MCF 10A (cell line): ENCODE measurements at places on chromosomes 3 and 15. TPM values are rescaled to one million over a fixed set of nuclear protein-coding genes. Genes with fewer than 3 reads are reported as not detected.

- no peaks in the 10 kb centered on the region for H3K36me3 ChIP-seq
- DNase-seq = peak; percentile 8
- H3K27me3 ChIP-seq = no peaks in the 10 kb centered on the region
These were observed 70.2 kb downstream of the EFCAB12 start for GRCh38 chr3:129358177-129358771.

- H3K4me3 ChIP-seq = no peak overlapping the region
- H3K27ac ChIP-seq = peak overlapping the region; percentile 39
- peak; percentile 65 for DNase-seq
- no peaks in the 10 kb centered on the region for H3K36me3 ChIP-seq
- no peaks in the 10 kb centered on the region for H3K27me3 ChIP-seq
These were observed 335.9 kb upstream of the SLCO3A1 start for GRCh38 chr15:91517491-91518200.

GRCh38 chr3:48016301-48016973 lies at the start of gene MAP4:
Gene MAP4 (minus strand): TSS chr3:48016416. CDS start chr3:47998860, 17,556 bp downstream.
- H3K27ac ChIP-seq = peak within 1 kb of the TSS; percentile 59
- no peaks in the 10 kb centered on the region for H3K36me3 ChIP-seq
- no peak for DNase-seq
- H3K4me3 ChIP-seq = no peak within 1 kb of the TSS
- peaks cover 40% of the 10 kb centered on the region for H3K4me1 ChIP-seq

DNA sequence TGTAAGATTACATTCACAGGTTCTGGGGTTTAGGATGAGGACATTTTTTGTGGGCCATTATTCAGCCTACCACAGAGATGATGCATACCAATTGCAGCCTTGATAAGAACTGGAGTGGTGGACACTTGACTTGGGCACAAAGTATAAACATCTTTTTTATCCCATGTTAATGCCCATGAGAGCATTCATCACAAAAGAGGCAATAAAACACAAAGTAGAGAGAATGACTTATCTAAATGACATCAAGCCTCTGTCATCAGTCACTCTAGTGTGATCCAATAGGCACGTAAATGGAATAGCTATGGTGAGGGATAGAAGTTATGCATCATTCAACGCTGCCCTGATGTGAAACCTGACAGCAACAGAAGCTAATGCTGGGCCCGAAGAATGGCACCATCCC lies 25.8 kb downstream of the VEPH1 start:
- no peaks in the 10 kb centered on the region for H3K27me3 ChIP-seq
- no peaks in the 10 kb centered on the region for H3K36me3 ChIP-seq
- no peak overlapping the region for H3K27ac ChIP-seq
- DNase-seq = no peak
- no peak overlapping the region for H3K4me3 ChIP-seq

The SLC28A2 gene
- not detected in 2 replicates for total RNA-seq

The PLA1A gene
- not detected in 2 replicates for total RNA-seq

The KNSTRN gene
- 35.2 and 47.4 TPM in 2 replicates for total RNA-seq
